ENCODE measurements at places on chromosomes 4 and X.

GRCh38 chr4:37662251-37662650 lies 23.9 kb downstream of the RELL1 start:
- peak; percentile 5 for DNase-seq

- DNase-seq = no peak
Observed at GRCh38 chrX:20796450-20796849, 529.7 kb upstream of the RPS6KA3 start.

- no peak for DNase-seq
Observed at GRCh38 chr4:101355246-101355645, 7.9 kb upstream of the PPP3CA start.

DNA sequence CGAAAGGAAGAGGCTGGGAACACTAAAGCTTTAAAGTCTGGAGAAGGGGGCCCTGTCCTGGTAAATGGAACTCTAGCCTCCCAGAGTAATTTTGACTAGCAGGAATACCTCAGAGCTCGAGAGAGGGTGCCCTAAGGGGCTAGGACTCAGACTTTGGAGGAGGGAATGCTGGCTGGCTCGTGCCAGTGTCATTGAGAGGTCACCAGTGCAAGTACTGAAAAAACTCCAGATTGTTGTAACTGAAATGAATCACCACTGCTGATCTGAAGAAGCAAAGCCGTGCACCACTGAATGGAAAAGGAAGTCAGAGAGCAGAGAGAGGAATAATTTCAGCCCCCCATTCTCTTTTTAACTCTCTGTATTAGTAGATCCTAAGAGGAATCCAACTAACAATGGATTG lies 690.2 kb downstream of the FAT4 start:
- DNase-seq = peak; percentile 52

GRCh38 chrX:148043271-148043855 lies 62.2 kb downstream of the FMR1NB start:
- DNase-seq = peak; percentile 30

- DNase-seq = no peak
Observed at GRCh38 chrX:151225843-151226242, 49.5 kb downstream of the GPR50 start.

GRCh38 chr4:172083272-172083671 lies 270.1 kb downstream of the GALNTL6 start:
- no peak for DNase-seq

GRCh38 chr4:80333121-80333520 lies 2.4 kb upstream of the CFAP299 start:
- DNase-seq = peak; percentile 11

GRCh38 chr4:90127223-90127705 lies at the start of gene CCSER1:
Gene CCSER1 (plus strand): TSS chr4:90127394.
- peak; percentile 32 for DNase-seq

DNA sequence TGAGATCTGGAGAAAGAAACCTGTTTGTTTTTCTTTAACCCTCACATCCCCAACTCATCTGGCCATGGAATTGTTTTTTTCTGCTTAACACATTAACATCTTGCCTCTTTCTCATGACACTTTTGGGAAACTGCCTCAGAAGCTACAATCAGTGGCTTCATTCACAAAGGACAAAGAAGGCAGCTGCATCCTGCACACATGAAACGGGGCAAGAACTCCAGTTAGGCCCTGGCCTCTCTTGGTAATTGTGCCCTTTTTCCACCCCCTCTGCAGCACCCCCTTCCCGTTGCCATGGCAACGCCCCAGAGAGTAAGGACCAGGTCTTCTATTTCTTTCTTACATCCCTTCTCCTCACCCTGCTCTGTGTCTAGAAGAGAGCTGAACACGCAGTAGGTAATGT lies 103.4 kb downstream of the PDGFRA start:
- no peak for DNase-seq

DNA sequence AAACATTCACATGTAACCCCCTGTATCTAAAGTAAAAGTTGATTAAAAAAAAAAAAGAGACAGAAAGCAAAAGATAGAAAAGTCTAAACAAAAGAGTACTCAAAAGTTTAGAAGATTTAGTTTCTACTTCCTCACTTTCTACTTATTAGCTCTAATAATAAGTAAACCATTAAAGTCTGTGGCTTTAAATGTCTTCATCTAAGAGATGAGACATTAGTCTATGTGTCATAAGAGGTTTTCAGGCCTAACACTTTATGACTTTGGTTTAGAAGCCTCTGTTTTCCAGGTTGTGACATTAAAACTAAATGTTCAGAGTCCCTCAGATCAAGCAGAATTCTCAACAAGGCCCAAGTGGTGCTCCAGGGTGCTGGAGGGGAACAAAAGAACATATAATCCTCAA lies 42.2 kb upstream of the GUCY1A1 start:
- DNase-seq = no peak

DNA sequence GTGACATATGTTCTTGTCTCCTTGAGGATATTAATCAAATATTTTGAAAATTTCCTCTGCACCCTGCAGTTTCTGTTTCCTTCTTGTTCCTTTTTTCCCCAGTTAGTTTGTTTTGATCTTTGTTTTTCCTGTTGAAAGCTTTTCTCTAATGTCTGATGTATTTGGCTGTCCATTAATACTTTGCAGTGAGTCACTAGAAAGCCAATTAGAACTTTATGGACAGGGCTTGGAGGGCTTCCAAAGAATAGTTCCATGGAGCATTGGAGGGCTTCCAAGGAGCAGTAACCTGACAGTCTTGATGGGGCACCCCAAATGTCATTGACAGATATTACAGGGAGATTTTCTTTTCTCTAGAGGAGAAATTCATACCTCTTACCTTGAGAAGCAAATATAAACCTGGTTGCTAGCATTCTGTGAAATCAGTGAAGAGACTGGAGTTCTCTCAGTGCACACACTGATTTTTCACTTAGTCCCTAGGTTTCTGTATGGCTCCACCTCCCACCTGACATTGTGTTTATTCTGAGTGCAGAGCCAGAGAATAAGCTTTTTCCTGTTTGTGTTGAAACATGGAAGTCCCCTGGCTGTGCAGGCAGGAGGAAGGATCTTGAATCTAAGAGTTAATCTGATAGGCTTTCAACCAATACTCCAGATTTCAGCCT lies 26.5 kb downstream of the SPARCL1 start:
- DNase-seq = peak; percentile 21

DNA sequence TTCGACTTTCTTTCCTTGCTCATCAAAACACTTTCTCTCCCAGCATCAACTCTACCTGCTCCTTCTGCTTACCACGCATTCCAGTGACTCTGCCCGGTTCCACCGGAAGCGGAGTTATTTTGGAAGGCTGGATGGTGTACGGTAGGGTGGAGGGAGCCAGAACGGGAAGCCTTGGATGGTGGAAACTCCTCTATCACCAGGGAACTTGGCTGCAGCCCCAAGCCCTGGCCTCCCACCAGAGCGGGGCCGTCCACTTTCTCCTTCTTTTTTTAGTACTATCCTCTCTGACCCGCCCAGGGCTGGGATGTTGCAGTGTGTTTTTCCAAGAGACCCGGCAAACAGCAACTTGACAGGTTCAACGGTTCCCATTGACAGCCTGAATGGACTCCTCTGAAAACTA lies 27.6 kb downstream of the ADGRG2 start:
- DNase-seq = no peak

- peak; percentile 38 for DNase-seq
Observed at GRCh38 chr4:30840571-30840970, 120.4 kb downstream of the PCDH7 start.

GRCh38 chr4:6369924-6370645 lies 100.4 kb downstream of the WFS1 start:
- no peak for DNase-seq

DNA sequence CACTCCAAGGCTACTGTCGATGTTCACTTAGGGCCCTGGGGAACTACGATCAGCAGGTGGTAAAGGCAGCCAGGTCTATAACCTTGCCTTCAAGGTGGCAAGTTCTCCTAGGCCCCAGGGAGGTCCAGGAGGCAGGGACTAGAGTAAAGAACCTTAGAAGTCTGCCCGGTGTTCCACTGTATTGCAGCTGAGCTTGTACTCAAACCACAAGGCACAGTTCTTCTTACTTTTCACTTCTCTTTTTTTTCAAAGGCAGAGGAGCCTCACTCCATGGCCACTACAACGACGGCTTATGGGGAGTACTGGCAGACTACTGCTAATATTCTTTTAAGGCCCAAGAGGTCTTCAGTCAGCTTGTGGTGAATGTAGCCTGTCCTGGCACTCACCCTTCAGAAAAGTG lies 78.8 kb upstream of the GPR174 start:
- no peak for DNase-seq

GRCh38 chrX:130196466-130196865 lies 24.7 kb downstream of the RAB33A start:
- peak; percentile 10 for DNase-seq

GRCh38 chr4:173231916-173232315 lies 63.3 kb downstream of the GALNT7 start:
- peak; percentile 19 for DNase-seq

DNA sequence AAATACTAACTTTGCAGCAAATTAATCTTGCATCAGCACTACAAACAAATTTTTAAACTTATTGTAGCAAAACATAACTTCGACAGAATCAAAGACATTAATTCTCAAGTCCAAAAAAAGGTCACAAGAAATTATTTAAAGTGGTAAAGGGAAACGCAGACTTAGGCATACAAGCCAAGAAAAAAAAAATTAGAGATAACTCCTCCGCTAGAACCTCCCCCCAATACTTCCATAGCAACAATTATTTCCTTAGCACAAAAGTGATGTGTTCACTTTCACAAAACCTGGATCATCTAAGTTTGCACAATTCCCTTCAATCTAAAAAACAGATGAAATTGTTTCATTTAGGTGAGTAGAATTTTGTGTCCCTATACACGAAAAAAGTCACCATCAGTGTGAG lies 1.1 kb downstream of the LRBA start:
- no peak for DNase-seq

DNA sequence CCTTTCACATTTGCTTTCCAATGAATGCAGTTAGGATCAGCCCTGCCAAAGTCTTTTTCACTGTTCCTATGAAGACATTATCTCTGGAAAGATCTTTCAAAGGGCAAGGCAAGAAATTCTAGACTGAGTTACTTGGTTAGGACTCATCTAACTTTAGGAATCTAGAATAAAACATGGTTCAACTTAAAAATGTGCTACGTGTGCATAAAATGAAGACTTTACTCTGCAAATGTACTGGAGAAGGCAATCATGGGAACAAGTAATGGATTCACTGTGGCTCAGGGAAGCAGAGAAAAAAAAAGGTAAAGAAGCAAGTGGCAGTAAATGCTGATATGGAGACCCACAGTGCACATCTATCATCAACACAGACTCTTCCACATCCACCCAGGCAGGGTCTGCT lies 297.4 kb downstream of the HNRNPD start:
- DNase-seq = no peak

GRCh38 chrX:118729042-118729652 lies 1.7 kb downstream of the IL13RA1 start:
- no peak for DNase-seq

GRCh38 chr4:15314974-15315373 lies 112.9 kb upstream of the C1QTNF7 start:
- DNase-seq = no peak

DNA sequence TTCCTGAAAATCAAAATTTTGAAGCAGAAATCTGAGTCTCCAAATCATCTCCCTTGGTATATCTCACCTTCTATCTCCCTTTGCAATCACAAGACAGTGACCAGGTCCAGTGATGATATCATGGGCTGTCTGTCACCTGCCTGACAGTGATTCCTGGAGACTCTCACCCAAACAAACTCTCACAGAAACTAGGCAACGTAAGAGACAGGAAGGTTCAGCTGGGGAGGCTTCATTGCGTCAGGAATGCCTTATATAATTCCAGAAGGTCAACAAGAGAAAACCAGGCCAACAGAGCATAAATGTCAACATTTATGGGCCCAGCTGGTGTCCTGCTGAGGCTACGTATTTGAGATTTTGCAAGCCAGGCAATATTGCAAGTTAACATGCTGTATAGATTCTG lies 412.7 kb downstream of the KCNIP4 start:
- DNase-seq = no peak

GRCh38 chrX:148441387-148441786 lies 59.0 kb upstream of the AFF2 start:
- no peak for DNase-seq

GRCh38 chr4:183081116-183081469 lies 18.0 kb upstream of the WWC2 start:
- DNase-seq = no peak

DNA sequence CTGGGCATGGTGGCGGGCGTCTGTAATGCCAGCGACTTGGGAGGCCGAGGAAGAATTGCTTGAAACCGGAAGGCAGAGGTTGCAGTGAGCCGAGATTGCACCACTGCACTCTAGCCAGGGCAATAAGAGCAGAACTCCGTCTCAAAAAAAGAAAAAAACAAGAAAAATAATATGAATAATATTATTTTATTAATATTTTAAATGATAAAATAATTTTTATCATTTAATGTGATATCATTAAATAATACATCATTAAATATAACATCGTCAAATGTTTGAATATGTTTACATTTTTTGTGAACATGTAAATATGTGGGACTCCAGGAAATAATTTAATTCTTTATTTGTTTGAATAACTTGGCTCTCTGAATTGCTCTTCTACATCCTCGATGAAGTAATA lies 15.5 kb downstream of the UNC5C start:
- no peak for DNase-seq

- no peak for DNase-seq
Observed at GRCh38 chr4:87953826-87954225, 21.7 kb upstream of the SPP1 start.

DNA sequence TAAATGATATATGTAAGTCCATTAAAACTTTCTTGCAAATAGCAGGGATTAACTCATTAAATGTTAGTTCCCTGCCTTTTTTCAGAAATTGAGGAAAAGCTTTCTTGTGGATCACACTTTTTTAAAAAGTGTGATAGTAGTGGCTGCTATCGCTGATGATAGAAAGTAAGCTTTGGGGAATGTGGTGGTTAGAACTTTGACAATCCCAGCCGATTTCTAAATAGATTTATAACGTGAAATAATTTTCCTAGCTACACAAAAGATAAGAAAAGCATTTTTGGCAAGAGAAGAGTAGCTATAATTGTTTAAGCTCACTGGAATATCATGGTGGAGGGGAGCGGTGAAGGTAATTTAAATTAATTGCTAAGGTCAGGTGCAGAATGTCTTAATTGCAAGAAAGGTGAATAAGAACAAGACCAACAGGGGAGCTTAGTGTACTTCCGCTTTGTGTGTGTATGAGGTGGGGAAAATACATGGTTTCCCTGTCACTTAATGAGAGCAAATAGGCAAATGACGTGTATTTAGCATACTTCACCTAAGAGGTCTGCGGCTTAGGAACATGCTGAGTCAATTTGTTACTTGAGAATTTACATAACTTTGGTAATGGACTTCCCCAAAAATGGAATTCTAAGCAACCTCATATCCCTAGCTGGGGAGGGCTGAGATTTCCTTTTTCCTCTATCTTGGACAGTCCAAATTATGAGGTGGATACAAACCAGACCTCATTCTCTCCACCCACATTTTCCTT lies 11.7 kb upstream of the IL21 start:
- DNase-seq = no peak

GRCh38 chr4:98283219-98284189 lies 22.3 kb downstream of the RAP1GDS1 start:
- peak; percentile 72 for DNase-seq

DNA sequence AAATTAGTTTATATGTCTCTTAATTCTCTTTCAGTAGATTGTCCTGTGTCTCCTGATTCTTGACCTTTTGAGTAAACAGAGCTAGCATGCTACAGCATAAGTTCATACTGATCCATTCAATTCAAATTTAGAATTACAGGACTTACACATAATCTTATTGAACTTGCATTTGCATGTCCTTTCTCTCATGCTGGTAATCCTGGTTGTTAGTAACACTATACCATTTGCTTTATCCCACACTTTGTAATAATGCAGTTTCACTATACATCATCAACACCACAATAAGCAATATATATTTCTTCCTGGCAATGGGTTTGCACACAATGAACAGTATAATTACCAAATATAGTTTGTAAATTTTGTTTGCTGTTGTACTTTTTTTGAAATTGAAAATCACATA lies 937.2 kb upstream of the GRID2 start:
- DNase-seq = no peak
